ENCODE measurements at places on chromosomes 11 and 22. TPM values are rescaled to one million over a fixed set of nuclear protein-coding genes. Genes with fewer than 3 reads are reported as not detected.

PDE2A gene
- 23.7 TPM for total RNA-seq

- DNase-seq = no peak
Measured at GRCh38 chr11:9609002-9609759, 35.7 kb downstream of the WEE1 start.

C11orf97 gene
- not detected for total RNA-seq

NCF4 gene
- total RNA-seq = 36.8 TPM

RASSF10 gene
- 0.16 TPM for total RNA-seq

DNA sequence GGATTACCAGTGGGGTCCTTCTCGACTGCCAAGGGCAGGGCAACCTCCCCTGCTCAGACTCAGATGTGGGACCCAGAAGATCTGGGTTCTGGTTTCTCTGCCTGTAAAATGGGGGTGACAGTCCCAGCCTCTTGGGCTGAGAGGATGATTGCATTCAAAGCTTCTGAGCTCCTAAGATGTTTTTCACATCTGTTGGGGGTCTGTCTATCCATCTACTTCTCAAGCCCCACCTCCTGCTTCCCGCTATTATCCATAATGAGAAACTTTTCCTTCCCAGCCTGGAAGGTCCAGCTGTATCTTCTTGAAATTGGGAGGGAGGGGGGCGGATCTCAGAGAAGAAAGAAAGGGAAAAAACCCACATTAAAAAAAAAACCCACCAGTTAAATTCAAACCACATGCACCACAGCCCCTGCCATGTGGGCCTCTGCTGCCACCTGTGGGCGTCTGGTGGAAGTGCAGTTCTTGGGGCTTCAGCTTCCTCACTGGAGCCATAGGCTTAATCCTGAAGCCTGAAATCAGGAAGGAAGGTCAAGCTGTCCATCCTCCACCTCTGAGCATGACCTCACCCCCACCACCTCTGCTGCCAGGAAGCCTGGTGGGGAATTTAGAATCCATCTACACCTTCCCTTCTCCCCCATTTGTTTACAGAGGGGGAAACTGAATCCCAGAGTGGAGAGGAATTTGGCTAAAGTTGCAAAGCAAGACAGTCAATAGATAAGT lies 27.3 kb downstream of the ARHGEF17 start:
- peak; percentile 85 for DNase-seq

PLAAT5 gene
- 11.9 TPM for total RNA-seq

- no peak for DNase-seq
Measured at GRCh38 chr11:88414385-88414861, 76.9 kb upstream of the CTSC start.

LIPT2 gene
- total RNA-seq = 13.5 TPM

DNA sequence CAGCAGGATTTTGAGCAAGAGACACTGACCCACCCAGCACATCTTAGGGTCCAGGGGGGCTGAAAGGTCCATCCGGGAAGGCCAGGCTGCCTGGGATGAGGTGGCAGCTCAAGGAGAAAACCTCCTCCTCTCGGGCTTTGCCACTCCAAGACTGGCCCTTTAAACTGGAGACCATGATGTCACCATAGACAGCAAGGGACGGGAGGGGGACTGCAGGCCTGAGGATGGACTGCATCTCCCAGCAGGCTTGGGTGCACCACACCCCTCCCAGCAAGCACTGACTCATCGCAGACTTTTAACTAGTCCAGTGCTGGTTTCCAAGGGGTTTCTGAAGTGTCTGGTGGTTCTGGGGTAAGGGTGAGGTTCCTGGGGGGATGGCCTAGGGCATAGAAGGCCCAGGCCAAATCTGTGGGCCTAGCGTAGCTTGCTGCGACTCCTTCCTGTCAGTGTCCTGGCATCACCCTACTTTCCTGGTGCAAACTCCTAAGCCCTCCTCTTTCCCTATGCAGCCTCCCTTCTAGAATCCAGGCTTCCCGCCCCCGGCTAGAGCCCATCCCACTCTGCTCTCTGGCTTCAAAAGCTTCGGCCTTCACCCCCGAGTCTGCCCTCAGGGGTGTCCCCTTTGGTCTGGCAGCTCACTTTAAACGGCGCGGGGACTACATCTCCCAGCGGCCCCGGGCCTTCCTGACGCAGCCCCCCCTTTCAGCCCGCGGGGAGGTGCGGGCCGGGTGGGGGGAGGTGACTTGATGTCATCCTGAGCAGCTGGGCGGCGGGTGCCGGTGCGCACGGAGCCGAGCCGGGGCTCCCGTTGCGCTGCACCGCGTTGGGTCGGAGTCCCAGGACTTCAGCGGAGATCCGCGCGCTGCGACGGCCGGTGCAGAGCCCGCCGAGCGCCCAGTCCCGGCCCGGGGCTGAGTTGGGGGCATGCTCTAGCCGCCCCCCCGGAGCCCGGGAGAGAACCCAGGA lies at the start of gene PPP2R5B:
PPP2R5B (plus strand) TSS at position 746 of the 966 bp plus-strand sequence. CDS start 1,046 bp downstream, outside the sequence.
- peak; percentile 95 for DNase-seq

DNA sequence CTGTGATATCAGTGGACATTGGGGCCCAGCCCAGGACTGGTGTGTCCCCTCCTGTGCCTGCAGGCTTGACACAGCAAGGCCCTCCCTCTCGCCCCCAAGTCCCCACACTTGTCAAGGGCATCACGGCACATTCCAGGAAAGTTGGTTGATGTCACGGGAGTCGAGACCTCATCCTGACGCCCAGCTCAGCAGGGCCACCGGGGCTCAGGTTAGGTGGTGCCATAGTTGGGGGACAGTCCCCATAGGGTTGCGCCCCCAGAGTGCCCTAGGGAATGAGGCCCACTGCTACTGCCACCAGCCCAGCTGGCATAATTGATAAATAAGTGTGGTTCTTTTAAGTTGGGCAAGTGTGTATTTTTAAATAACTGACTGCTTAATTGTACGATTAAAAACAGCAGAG lies 28.3 kb upstream of the GRAMD4 start:
- DNase-seq = no peak

- DNase-seq = no peak
Measured at GRCh38 chr22:19869497-19870152, 15.0 kb upstream of the GNB1L start.

ACAT1 gene
- 71.4 TPM for total RNA-seq

- DNase-seq = no peak
Measured at GRCh38 chr22:21020802-21021429, 6.0 kb downstream of the P2RX6 start.

- DNase-seq = no peak
Measured at GRCh38 chr11:93756748-93757147, 15.3 kb downstream of the C11orf54 start.

KCNK4 gene
- not detected for total RNA-seq

LMO2 gene
- total RNA-seq = 19.5 TPM

GRCh38 chr11:109794501-109794900 lies 298.7 kb upstream of the ZC3H12C start:
- DNase-seq = no peak

DNA sequence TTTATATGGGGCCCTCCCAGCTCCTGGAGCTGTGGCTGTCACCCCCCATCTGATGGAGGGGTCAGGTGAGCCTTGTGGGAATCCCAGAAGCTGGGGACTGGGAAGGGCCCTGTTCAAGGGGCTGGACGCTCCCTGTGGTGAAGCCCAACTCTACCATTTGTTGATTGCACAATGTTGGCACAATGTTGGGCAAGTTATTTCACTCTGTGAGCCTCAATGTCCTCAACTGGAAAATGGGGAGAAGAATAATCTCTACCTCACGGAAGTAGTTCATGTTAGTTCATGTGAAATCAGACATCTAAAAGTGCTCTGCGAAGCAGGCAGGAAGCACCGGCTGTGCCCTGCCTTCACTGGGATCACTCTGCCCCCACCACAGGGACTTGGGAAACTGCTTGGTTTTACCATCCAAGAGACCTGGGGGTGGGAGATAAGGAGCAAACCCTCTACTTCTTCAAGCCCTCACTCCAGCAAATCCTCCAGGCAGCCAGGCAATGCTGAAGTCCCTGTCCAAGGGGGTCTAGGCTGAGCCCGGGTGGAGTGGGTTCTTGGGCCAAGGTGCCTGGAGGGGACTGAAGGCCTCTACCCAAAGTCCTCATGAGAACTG lies 715 bp upstream of the PRR5 start:
- DNase-seq = no peak

DNA sequence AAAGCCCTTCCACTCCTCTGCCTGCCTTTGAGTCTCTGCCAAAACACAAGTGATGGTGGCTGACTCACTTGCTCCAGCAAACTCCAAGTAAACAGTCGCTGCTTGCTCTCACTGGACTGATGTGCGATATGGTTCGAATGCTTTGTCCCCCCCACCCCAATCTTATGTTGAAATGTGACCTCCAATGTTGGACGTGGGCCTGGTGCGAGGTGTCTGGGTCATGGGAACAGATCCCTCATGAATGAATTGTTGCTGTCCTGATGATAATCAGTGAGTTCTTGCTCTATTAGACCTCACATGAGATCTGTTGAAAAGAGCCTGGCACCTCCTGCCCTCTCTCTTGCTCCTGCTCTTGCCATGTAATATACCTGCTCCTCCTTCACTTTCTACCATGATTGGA lies 747.9 kb downstream of the OPCML start:
- DNase-seq = no peak

- no peak for DNase-seq
Measured at GRCh38 chr11:37087650-37088572, 489.9 kb upstream of the RAG2 start.

GRCh38 chr22:40957601-40958000 lies 6.4 kb downstream of the RBX1 start:
- DNase-seq = no peak

- no peak for DNase-seq
Measured at GRCh38 chr11:117970400-117971024, 15.7 kb upstream of the IL10RA start.

DNA sequence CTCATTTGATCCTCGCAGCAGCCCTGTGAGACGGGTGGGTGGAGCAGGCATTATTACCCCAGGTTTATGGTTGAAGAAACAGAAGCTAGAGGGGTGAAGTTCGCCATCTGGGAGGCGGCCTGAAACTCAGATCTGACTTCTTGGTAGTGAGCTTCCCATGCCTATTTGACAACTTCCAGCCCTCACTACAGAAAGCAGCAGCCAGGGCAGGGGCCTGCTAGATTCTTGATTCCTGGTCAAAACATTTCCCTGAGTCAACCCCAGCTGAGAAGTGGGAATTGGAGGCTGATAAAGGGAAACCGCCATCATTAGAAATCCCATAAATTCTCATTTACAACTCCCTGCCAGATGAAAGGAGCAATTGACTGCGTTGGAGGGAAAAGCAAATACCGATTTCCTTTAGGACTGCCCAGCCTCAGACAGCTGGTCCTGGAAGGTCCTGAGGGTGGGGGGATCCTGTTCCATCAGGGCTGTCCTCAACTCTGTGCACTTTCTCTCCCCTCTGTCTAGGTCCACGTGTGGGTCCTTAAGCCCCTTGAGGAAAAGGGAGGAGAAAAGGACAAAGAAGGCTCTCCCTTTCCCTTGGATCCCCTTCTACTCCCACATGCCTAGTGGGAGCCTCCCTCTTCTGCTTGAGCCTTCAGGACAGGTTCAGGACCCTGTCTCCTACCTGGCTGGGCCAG lies 10.2 kb upstream of the NECTIN1 start:
- no peak for DNase-seq

GRCh38 chr11:96260067-96260511 lies 82.9 kb downstream of the MAML2 start:
- no peak for DNase-seq

FJX1 gene
- 12.1 TPM for total RNA-seq

PIWIL4 gene
- total RNA-seq = 5.6 TPM

GRCh38 chr22:22142661-22143060 lies 101.9 kb upstream of the VPREB1 start:
- no peak for DNase-seq

DNA sequence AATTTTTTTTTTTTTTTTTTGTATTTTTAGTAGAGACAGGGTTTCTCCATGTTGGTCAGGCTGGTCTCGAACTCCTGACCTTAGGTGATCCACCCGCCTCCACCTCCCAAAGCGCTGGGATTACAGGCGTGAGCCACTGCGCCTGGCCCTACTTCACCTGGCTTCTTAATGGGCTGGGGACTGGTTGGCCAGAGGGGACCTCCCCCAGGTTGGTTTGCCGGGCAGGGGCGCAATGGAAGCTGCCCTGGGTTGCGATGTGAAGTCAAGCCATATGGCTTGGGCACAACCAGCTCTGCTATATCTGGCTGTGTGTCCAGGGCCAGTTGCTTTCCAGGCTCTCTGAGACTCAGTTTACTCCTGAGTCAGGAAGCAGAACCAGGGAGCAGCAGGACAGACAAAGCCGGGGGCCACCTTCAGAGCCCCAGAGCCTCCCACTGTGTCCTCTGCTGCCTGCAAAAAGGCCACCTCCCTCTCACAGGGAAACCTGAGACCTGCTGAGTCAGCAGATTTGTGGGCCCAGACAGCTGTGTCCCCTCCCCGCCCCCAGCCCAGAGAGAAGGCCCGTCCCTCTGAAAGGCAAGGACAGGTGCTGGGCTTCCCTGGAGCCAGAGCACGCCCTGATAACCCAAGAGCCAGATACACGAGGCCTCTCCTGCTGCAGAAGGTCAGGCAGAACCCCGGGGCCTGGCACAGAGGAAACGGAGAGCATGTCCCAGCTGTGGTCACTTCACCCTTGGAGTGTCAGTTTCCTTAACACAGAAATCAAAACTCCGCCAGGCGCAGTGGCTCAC lies 29.2 kb upstream of the DAGLA start:
- no peak for DNase-seq

OR8G1 gene
- not detected for total RNA-seq

DNA sequence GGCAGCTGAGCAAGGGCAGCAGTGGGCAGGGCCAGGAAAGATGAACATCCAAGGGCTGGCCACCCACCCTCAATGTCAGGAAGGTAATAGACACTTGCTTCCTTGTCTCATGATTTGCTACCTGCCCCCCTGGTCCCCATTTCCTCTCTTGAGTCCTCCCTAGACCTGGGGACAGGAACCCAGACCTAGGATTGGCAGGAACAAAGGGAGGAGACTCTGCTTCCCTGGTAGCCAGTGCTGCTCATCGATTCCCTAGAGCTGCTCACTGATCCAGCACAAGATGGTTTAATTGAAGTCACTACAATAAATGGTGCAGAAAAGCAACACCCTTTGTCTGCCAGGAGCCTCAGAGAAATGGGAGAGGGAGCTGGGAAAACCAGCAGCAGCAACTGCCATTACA lies 67.8 kb upstream of the CHST1 start:
- no peak for DNase-seq

FAM227A gene
- total RNA-seq = 6.3 TPM

FAR1 gene
- total RNA-seq = 49.2 TPM

PVALB gene
- not detected for total RNA-seq

PRODH gene
- total RNA-seq = 4.6 TPM

GRCh38 chr22:17434856-17435255 lies 65.6 kb downstream of the CECR2 start:
- DNase-seq = no peak

IPO7 gene
- total RNA-seq = 109 TPM

- no peak for DNase-seq
Measured at GRCh38 chr11:78331711-78332110, 85.9 kb downstream of the GAB2 start.

GRCh38 chr11:75996523-75997442 lies 181.8 kb downstream of the UVRAG start:
- DNase-seq = no peak

DNA sequence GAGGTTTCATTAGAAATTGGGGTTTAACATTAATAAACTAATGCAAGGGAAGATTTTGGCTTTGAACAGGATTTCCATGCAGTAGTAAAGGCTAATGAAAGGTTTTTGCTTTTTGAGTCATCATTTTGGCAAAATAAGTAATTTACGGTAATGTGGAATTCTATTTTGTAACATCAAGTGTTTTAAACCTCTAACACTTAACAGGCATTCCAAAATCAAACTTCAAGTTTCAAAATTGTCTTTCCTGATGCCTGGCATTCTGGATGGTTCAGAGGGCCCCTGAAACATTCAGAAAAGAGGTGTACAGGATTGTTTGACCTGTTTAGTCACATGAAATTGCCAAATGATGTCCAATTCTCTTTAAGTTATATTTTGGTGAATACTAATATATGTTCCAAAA lies 90.4 kb upstream of the GNAZ start:
- no peak for DNase-seq

SLC7A4 gene
- 2.0 TPM for total RNA-seq

GRCh38 chr11:130894322-130895025 lies 21.8 kb downstream of the SNX19 start:
- DNase-seq = peak; percentile 56
